Activated T-helper 17 cell treated with anti-CD3 and anti-CD28 coated beads, Interleukin-2, amount 50 U/mL, for 72 hours (primary cell): ENCODE measurements at places on chromosomes 16 and 17.

DNA sequence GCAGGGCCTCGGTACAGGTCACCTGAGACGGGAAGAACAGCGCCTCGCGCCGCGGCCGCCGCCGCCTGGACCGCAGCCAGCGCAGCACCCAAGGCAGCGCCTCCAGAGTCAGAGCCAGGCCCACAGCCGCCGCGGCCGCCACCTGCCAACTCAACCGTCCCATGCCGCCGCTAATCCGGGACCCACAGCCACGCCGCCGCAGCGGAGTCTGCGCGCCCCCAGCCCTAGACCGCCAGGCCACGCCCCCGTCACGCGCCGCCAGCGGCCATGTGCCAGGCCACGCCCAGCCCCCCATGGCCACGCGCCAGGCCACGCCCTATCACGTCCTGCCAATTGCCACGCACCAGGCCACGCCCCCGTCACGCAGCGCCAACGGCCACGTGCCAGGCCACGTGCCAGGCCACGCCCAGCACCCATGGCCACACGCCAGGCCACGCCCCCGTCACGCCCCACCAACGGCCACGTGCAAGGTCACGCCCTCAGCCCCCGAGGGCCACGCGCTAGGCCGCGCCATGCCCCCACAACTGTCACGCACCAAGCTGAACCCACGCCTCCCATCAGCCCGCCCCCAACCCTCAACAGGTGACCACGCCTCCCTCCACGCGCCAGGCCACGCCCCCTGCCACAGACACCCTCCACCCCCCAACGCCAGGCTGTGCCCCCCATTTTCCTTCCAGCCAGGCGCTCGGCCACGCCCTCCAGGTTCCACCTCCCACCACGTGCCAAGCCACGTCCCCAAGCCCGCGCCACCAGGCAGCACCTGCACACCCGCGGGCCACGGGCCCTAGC lies at the start of gene PLD6:
Gene PLD6 (minus strand): TSS at position 210 of the 789 bp plus-strand sequence. CDS start 47 bp downstream, at position 163.
- ATAC-seq: peak; percentile 75

GRCh38 chr17:64155751-64156544 lies 26.0 kb upstream of the ERN1 start:
- no peak for ATAC-seq

DNA sequence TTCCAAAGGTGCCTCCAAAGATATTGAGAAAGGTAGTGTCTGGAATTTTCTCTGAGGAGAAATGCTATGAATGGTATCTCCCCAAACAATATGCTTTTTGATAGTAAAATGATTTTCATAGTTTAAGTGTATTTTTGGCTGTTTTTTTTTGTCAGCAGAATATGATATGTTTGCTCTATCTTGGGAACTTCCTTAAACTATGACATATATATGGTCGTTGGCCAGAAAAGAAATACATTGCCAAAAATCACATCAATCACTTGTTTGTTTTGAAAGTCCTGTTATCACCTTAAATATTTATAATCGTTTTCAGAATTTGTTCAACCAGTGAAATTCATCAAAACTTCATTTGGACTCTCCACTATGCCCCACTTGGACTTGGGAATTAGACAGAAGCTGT lies 816.9 kb downstream of the CDH11 start:
- ATAC-seq: no peak

- ATAC-seq: peak; percentile 26
These were observed 57.1 kb upstream of the WSB1 start for GRCh38 chr17:27236717-27237315.

- ATAC-seq: no peak
These were observed 50.5 kb downstream of the MYO18A start for GRCh38 chr17:29129731-29130130.

- ATAC-seq: no peak
These were observed 1.4 kb upstream of the HOXB2 start for GRCh38 chr17:48546137-48546923.

- ATAC-seq: no peak
These were observed 888 bp downstream of the ACSM5 start for GRCh38 chr16:20410121-20410723.

DNA sequence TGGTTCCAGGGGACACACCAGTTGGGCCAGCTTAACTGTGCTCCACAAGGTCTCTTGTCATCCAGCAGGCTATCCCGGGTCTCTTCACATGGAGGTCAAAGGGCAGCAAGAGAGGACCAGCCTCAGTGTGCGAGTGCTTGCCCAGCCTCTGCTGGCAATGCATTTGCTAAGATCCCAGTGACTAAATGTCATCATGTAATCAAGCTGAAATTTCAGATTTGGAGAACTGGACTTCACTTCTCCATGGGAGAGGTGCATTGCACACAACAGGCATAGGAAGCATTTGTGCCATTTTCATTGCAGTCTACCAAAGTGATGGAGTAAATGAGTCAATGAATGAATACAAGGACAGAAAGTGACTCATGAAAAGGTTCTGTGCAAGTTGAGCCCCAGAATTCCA lies 51.2 kb upstream of the KDM8 start:
- ATAC-seq: peak; percentile 25

- no peak for ATAC-seq
These were observed 523.6 kb downstream of the GRIN2A start for GRCh38 chr16:9658586-9658985.

DNA sequence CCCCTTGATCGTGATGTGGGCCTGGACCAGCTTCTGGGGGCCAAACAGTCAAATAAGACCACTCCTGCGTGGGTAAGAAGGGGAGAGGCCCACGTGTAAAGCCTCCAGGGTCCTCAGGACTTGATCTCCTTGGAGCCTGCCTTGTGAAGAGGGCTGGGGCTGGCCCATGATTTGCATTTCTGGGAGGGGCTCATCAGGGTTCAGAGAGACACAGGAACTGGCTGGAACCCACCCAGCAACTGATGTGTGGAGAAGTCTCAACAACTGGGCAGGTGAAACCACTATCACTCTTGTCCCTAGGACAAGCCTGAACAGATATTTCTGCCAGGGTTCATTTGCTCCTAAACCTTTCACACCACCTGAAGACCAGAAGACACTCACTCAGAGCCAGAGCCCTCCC lies 214.7 kb downstream of the ZNF423 start:
- ATAC-seq: no peak

GRCh38 chr16:26050472-26050871 lies 358.7 kb downstream of the HS3ST4 start:
- no peak for ATAC-seq

GRCh38 chr16:84423416-84423837 lies 55.1 kb downstream of the ATP2C2 start:
- ATAC-seq: peak; percentile 67

GRCh38 chr17:51371732-51372151 lies 111.4 kb downstream of the UTP18 start:
- peak; percentile 85 for ATAC-seq

GRCh38 chr16:31108035-31108793 lies at the start of gene BCKDK:
TSS of gene BCKDK (plus strand) at chr16:31108386. CDS start at chr16:31109224, 838 bp downstream.
- ATAC-seq: peak; percentile 83

DNA sequence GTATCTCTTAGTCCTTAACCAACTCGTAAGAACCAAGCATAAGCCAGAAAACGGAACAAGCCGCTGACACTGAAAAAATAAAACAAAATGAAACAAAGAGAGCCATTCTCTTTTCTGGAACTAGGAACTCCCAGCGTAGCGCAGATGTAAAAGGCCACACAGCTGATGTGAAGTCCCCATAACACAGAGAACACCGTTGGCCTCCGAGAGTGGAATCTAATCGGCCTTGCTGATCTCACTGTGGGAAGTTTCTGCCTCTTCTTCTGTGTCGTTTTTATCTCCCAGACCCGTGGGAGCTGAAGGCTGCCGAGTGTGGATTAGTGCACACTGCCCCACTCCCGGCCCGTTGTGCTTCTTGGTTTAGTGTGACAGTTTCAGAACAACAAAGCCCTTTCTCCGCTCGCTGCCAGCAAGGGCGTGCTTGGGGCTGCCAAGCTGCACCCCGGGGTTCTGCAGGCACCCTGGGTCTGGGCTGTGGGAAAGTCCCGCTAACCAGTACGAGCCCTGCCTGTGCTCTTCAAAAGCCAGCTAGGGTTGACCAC lies 21.7 kb downstream of the TTYH2 start:
- peak; percentile 40 for ATAC-seq

- ATAC-seq: no peak
These were observed 18.4 kb downstream of the ESRP2 start for GRCh38 chr16:68217506-68217905.

DNA sequence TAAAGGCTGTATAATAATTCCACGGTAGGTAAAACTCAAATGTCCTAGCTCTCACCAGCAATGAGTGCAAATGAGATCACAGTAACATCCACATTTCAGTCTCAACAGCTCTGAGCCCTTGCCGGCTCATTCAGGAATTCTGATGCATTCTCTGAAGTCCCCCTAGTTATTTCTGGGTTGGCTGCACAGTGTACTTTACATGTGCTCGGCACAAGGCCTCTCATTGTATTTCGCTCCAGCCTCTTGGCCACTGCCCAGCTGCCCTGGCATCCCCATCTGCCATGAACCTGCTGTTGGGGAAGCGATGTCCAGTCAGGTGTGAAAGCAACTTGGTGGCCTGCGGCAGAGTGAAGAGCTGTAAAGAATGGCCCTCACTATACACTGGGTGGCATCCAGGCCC lies 14.3 kb downstream of the PRCD start:
- ATAC-seq: no peak

- ATAC-seq: no peak
These were observed 89.8 kb downstream of the USP31 start for GRCh38 chr16:23059433-23059832.

- no peak for ATAC-seq
These were observed 34.1 kb downstream of the AXIN2 start for GRCh38 chr17:65527381-65527780.

DNA sequence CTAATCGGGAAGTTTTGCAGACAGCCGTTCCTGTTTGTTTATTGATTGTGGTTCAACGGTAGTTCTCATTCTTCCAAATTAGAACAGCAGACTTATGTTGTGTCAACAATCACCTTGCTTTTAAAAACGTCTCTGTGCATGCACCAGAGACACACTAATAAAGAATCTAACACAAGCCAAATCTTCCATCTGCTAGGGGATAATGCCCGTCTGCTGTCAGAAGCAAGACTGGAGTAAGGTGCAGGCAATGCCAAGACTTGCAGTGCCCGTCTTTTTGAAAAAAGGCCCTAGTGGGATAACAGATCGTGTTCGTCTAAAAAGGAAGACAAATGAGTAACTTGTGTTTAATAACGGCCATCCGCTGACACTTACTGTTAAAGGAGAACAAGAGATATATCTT lies 158.4 kb downstream of the KCNJ2 start:
- ATAC-seq: no peak

DNA sequence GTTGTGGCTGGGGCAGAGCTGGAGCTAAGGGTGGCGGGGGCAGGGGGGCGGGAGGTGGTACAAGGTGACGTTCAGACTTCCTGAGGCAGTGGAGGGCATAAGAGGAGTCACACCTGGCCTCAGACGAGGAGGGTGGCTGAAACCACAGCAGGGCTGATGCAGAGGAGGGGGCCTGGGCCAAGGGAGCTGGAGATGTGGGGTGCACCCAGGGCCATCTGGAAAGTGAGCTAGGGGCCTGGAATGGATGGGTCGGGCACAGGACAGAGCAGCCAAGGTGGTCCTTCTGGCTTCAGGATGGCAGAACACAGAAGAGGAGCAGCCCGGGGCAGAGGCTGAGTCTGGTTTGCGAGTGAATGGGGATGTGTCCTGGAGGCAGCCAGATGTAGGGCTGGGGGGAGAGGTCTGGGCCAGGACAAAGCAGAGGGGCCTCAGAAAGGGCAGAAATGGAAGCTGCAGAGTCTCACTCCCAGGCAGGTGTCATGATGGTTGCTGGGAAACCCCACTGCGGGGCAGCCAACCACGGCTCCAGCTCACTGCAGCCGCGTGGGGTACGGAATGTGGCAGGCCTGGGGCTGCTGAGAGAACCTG lies 57.6 kb downstream of the PRMT7 start:
- peak; percentile 21 for ATAC-seq

GRCh38 chr16:77660311-77660710 lies 62.0 kb upstream of the NUDT7 start:
- ATAC-seq: no peak

GRCh38 chr17:21105064-21105894 lies 21.5 kb upstream of the DHRS7B start:
- no peak for ATAC-seq

DNA sequence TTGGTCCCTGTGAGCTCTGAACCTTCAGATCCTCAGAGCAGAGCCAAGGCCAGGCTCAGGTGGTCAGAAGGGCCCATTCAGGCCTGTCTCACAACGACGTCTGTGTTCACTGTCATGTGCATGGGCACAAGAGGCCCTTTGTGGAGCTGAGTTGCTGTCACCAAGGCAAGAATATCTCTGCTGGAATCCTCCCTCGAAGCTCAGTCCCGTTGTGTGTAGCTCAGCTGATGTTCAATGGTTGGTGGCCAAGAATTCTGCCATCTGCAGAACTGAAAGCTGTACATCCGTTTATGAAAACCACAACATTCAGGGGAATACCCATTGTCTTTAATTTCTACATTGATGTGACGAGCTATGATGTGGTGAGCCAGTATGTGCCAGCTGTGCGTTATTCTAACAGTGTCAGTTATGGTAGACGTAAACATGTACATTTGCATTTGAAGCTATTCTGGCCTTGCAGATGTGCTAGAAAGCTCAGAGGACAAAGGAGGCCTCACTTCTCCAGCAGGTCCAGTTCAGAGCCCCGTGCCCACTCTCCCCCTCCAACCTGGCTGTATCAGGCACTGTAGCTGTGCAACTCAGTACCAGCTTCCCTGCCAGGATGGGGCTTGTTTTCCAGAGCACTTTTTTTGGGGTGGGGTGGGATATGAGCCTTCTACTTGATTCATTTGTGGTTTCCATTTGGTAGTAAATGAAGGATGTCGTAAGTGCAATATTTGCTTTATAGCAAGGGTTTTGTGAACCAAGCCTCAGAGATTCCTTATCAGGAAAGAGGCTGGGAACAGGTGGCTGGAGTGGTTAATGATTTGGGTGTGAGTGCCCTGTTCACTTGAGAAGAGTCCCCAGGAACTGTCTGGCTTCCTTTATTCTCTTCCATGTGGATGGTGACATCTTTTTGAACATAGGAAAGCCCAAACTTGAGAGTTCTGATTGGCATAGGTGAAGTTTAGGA lies 56.1 kb downstream of the B9D1 start:
- ATAC-seq: peak; percentile 96

- ATAC-seq: no peak
These were observed 9.8 kb upstream of the CMTM3 start for GRCh38 chr16:66594739-66595138.

DNA sequence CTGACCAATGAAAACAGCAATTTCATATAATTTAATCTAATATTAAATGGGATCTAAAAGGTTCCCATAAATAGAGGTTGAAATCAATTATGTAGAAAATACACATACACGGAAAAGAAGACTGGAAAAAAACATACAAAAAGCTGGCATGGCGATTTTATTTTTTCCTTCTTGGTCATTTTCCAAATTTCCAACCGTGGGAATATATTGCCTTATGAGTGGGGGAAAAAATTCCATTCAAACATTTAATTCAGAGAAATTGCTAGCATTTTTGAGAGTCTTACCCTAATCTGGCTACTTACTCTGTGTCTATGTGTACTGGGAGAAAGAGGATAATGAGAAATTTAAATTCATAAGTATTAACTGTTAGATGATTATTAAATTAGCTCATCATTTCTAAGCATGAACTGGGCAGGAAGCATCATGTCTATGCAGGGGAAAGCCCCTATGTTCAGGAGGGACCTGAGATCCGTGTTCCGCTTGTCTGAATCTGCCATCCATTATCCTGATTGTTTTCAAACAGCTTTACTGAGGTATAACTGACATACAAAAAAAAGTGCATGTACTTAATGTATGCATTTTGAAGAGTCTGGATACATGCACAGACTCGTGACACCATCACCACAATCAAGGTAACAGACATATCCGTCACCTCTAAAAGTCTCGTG lies 145.2 kb downstream of the XYLT1 start:
- ATAC-seq: no peak

- ATAC-seq: peak; percentile 42
These were observed 13.3 kb downstream of the IRX5 start for GRCh38 chr16:54944002-54944401.
